ENCODE measurements at places on chromosomes 5 and 9. TPM values are rescaled to one million over a fixed set of nuclear protein-coding genes. Genes with fewer than 3 reads are reported as not detected.

DNA sequence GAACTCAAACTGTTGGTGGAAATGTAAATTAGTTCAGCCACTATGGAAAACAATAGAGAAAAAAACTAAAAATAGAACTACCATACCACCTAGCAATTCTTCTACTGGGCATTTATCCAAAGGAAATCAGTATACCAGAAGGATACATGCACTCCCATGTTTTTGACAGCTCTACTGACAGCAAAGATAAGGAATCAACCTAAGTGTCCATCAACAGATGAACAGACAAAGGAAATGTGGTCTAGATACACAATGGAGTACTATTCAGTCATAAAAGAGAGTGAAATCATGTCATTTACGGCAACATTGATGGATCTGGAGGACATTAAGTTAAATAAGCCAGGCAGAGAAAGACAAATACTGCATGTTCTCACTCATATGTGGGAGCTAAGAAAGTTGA, 21.8 kb upstream of the C9orf40 start:
- no peaks in the 10 kb centered on the region for H3K4me1 ChIP-seq
- no peaks in the 10 kb centered on the region for H3K27me3 ChIP-seq
- H3K27ac ChIP-seq: no peak overlapping the region
- no peak for ATAC-seq
- H3K4me3 ChIP-seq: no peak overlapping the region

DNA sequence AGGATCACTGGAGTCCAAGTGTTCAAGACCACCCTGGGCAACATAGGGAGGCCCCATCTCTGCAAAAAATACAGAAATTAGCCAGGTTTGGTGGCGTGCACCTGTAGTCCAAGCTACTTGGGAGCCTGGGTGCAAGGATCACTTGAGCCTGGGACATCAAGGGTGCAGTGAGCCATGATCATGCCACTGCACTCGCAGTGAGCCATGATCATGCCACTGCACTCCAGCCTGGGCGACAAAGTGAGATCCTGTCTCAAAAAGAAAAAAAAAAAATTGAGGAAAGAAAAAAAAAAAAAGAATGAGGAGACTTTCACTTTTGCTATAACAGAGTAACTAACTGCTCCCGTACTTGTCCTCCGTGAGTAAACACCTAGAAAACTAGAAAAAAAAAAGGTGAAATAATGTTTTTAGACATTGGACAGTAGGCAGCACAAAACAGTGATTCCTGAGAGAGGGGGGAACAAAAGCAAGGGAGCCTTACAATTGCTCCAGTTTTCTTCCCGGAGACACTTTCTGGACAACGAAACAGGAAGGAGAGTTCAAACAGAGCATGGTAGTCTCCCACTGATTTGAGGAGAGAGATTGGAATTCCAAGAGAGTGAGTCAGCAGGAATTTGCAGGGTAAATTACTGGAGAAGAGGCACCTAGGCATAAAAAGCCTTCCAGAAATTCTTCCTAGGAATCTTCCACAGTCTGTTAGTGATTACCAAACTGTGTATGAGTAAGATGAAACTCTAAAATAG, 6.9 kb upstream of the ZBTB5 start:
- H3K27me3 ChIP-seq: peaks cover 5% of the 10 kb centered on the region
- peak; percentile 52 for ATAC-seq
- peak overlapping the region; percentile 65 for H3K4me3 ChIP-seq
- H3K36me3 ChIP-seq: no peaks in the 10 kb centered on the region
- H3K4me1 ChIP-seq: peaks cover 5% of the 10 kb centered on the region
- H3K27ac ChIP-seq: peak overlapping the region; percentile 64

DNA sequence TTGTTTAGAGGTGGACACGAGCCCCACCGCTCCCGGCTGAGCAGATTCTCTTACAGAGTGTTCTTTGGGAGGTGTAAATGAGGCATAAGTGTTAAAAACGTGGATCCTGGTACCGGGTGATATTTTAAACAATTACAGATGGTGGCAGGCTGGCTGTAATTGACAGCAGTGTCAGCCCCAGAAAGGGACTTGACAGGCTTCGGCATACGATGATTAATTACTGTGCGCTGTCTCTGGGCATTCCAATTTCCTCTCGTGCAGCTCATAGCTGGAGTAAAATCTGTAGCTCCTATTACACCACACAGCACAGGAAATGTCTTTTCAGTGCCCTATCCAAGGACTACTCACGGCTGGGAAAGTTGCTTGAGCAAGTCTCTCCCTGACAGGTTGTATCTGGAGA, 305.4 kb upstream of the IRX2 start:
- no peaks in the 10 kb centered on the region for H3K36me3 ChIP-seq
- no peaks in the 10 kb centered on the region for H3K4me1 ChIP-seq
- H3K27me3 ChIP-seq: no peaks in the 10 kb centered on the region
- no peak overlapping the region for H3K4me3 ChIP-seq

- peaks cover 12% of the 10 kb centered on the region for H3K4me1 ChIP-seq
- no peaks in the 10 kb centered on the region for H3K36me3 ChIP-seq
- H3K27ac ChIP-seq: no peak overlapping the region
- H3K4me3 ChIP-seq: no peak overlapping the region
- ATAC-seq: no peak
Measured at GRCh38 chr5:158431369-158432029, 572.6 kb upstream of the CLINT1 start.

- peak overlapping the region; percentile 75 for H3K27ac ChIP-seq
- H3K36me3 ChIP-seq: peaks cover 57% of the 10 kb centered on the region
- peak overlapping the region; percentile 27 for H3K4me3 ChIP-seq
- no peaks in the 10 kb centered on the region for H3K27me3 ChIP-seq
Measured at GRCh38 chr9:99235926-99236634, 14.0 kb downstream of the SEC61B start.

GRCh38 chr5:131328536-131329285, 64.9 kb downstream of the CDC42SE2 start:
- peaks cover 48% of the 10 kb centered on the region for H3K4me1 ChIP-seq
- H3K27me3 ChIP-seq: no peaks in the 10 kb centered on the region
- peaks cover 72% of the 10 kb centered on the region for H3K36me3 ChIP-seq
- peak overlapping the region; percentile 60 for H3K4me3 ChIP-seq
- peak overlapping the region; percentile 82 for H3K27ac ChIP-seq
- peak; percentile 95 for ATAC-seq

DNA sequence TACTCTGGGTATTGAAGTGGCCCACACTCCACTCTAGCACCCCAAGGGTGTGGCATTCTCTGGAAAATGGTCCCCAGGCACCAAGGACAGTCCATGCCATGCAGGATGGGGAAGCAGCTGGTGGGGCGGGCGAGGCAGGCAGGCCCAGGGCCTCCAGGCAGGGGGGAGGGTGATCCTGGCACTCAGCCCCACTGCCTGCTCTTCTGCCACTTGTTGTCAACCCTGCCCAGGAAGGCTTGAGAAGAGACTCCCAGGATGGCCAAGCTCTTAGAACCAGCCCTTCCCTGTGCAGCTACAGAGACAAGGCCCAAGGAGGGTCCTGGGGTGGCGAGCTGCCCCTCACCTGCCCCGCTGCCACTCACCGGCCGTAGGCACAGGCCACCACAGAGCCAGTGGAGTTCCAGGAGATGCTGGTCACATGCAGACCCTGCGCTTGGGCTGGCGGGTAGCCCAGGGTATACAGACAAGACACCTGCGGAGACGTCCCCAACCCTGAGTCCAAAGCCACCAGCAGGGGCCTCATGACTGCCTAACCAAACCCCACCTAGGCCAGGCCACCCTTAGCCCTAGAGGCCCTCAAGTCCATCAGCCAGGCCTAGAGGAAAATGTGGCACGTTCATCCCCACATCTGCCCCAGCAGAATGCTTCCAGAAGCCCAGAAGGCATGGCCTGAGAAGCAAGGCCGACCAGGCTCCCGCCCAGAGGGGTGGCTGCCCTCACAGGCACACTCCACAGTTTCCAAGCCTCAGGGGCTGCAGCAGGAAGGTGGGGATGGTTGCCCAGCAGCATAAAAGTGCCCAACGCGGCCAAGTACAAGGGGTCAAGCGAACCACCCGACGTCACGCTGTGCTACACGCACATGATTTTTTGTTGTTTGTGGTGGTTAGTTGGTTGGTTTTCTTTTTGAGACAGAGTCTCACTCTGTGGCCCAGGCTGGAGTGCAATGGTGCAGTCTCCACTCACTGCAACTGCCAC, 19.8 kb downstream of the DYNC2I2 start:
- no peaks in the 10 kb centered on the region for H3K27me3 ChIP-seq
- no peak overlapping the region for H3K4me3 ChIP-seq
- H3K4me1 ChIP-seq: no peaks in the 10 kb centered on the region
- H3K27ac ChIP-seq: no peak overlapping the region
- H3K36me3 ChIP-seq: peaks cover 25% of the 10 kb centered on the region
- ATAC-seq: no peak

DNA sequence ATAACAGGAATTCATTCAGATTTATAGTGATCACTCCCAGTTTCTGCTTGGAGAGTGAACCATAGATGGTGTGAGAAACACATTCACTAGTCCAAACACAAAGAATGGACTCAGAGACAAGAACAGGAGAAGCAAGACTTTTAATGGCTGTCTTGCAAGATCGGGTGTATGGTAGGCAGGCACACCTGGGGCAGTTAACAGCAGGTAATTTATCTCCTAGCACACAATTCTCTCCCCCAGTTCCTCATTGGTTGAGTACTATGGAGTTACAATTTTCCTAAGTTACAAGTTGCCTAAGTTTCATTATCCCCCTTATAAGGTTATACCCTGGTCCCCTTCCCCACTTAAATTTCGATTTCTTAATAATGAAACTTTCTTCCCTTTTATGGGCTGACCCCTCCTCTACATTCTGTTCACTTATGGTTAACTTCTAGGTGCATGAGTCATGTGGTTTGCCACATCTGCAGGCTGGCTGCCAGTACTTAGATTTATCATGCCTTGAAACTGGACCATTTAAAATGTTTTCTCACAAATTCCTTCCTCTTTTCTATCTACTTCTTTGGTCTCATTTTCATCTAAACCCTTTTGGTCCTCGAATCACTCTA, 623.3 kb downstream of the HINT1 start:
- H3K27me3 ChIP-seq: peaks cover 6% of the 10 kb centered on the region
- no peaks in the 10 kb centered on the region for H3K36me3 ChIP-seq
- ATAC-seq: peak; percentile 37
- H3K4me3 ChIP-seq: no peak overlapping the region

- no peaks in the 10 kb centered on the region for H3K36me3 ChIP-seq
- no peak overlapping the region for H3K4me3 ChIP-seq
- no peaks in the 10 kb centered on the region for H3K4me1 ChIP-seq
- H3K27me3 ChIP-seq: no peaks in the 10 kb centered on the region
- no peak overlapping the region for H3K27ac ChIP-seq
- ATAC-seq: no peak
Measured at GRCh38 chr5:69467442-69468225, 25.0 kb upstream of the OCLN start.

- no peaks in the 10 kb centered on the region for H3K27me3 ChIP-seq
- no peaks in the 10 kb centered on the region for H3K36me3 ChIP-seq
- no peak for ATAC-seq
- no peak overlapping the region for H3K4me3 ChIP-seq
Measured at GRCh38 chr5:67659288-67659687, 462.7 kb upstream of the CD180 start.

DNA sequence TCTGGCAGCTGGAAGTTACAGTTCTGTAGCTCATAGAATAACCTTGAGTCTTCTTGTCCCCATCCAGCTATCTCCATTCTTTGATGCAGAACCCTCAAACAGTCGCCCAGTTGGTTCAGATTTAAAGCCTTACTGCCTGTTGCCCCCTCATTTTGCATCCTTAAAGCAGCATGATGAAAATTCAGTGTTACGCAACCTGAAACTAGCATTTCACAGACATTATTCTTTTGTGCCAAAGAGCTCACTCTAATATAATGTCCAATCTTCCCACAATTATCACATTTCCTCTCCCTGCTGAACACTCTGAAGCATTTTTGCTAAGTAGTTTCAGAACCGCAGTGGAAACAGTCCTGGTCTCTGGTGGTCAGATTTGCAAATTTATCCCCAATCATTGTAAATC, 318.0 kb downstream of the PSAT1 start:
- no peak overlapping the region for H3K27ac ChIP-seq
- no peaks in the 10 kb centered on the region for H3K4me1 ChIP-seq
- ATAC-seq: no peak

GRCh38 chr5:177295924-177296323, 7.6 kb downstream of the RAB24 start:
- H3K4me3 ChIP-seq: peak overlapping the region; percentile 7
- no peak for ATAC-seq
- H3K4me1 ChIP-seq: peaks cover 28% of the 10 kb centered on the region
- no peaks in the 10 kb centered on the region for H3K27me3 ChIP-seq

DNA sequence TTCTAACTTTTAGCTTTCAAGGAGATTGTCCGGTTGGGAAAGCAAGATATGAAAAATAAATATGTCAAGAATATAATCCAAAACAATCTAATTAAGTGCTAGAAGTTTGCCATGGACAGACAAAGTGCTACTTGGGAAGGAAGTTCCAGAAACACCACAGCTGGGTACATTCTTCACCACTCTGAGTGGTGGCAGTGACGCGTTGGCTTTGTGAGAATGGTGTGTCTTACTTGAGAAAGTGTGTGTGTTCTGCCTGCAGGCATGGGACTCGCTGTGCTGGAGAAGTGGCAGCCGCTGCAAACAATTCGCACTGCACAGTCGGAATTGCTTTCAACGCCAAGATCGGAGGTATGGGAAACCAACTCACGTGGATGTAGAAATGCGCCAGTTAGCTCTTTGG, 177.2 kb downstream of the PCSK5 start:
- no peak for ATAC-seq
- H3K4me1 ChIP-seq: no peaks in the 10 kb centered on the region

DNA sequence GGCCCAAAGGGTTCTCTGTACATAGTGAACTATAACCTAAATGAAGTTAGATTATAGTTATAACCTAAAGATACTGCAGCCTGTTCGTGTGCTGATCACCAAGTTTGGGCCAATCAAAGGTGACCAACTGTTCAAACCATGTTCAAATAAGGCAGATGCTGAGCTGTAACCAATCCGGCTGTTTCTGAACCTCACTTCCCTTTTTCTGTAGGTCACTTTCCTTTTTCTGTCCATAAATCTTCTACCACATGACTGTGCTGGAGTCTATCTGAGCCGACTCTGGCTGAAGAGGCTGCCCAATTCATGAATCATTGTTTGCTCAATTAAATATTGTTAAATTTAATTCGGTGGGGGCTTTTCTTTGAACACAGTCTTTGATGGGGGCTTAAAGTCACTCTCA, 1920.2 kb downstream of the MAT2B start:
- H3K4me1 ChIP-seq: no peaks in the 10 kb centered on the region
- H3K36me3 ChIP-seq: no peaks in the 10 kb centered on the region
- no peak overlapping the region for H3K27ac ChIP-seq
- no peaks in the 10 kb centered on the region for H3K27me3 ChIP-seq
- no peak overlapping the region for H3K4me3 ChIP-seq

PCDH12 gene
- 0.54 TPM for total RNA-seq

TCF7 gene
- 42.2 TPM for total RNA-seq

FOXD4L4 gene
- total RNA-seq: 0.15 TPM

AGXT2 gene
- not detected for total RNA-seq

ZNF484 gene
- total RNA-seq: 9.9 TPM

NLN gene
- total RNA-seq: 32.2 TPM

SARDH gene
- total RNA-seq: 2.7 TPM

IFNA13 gene
- not detected for total RNA-seq

PCDHB10 gene
- total RNA-seq: not detected

PTCD2 gene
- 14.8 TPM for total RNA-seq

PCDHGA4 gene
- total RNA-seq: not detected

TMC1 gene
- 0.32 TPM for total RNA-seq

Data from activated T-helper 17 cell treated with anti-CD3 and anti-CD28 coated beads, Interleukin-2, amount 50 U/mL, for 72 hours (primary cell).